Activated T-helper 17 cell treated with anti-CD3 and anti-CD28 coated beads, Interleukin-2, amount 50 U/mL, for 72 hours (primary cell): ENCODE measurements at places on chromosomes 6 and 20.

- ATAC-seq = no peak
Measured at GRCh38 chr6:84728602-84729001, 35.8 kb downstream of the TBX18 start.

- no peak for ATAC-seq
Measured at GRCh38 chr6:168015482-168016175, 18.2 kb downstream of the KIF25 start.

DNA sequence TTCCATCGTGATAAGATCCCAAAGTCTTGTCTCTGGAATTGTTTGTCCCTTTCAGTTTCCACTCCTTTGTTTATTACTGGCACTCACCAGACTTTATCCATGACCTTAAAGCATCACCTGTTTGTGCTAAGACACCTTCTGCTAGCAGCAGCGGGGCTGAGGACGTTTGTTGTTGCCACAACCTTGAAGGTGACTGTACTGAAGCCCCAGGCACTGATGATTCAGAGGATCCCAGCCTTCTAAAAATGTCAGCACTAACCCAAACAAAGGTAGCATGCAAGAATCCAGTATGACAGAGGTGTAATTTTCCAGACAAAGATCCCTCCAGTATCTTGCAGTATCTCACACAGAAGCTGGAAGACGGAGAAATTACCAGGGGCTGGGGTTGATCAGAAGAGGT, 28.9 kb upstream of the SMIM8 start:
- no peak for ATAC-seq

DNA sequence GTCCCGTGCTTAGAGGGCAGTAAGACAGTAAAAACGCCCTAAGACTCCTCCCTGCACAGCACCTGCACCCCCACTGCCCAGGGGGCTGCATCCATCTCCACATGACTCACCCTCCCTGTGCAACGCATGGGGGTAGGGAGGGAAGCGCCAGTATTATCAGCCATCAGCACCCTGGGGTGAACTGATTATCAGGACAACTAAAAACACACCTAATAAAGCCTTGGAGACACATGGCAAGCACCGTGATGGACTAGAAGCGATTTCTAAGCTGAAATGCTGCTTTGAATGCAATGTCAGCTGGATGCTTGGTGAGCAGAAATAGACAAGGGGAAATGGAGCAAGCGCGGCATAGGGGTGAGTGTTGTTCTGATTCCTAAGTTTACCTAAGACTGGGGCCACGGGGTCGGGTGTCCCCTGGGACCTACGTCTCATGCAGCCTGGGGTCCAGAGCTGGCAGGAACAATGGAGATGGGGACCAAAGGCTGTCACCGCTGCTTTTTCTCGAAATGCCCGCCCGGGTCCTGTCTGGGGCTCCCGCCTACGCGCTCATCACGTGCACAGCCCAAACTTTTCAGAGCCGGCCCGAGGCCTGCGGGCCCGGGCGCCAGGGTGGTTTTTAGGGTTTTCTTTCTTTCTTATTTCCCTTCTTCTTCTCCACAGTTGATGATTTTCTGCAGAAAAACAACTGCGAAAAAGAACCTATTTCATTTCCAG, 702 bp upstream of the TNFAIP3 start:
- ATAC-seq = peak; percentile 16

- no peak for ATAC-seq
Measured at GRCh38 chr6:114436691-114437090, 93.9 kb upstream of the HS3ST5 start.

DNA sequence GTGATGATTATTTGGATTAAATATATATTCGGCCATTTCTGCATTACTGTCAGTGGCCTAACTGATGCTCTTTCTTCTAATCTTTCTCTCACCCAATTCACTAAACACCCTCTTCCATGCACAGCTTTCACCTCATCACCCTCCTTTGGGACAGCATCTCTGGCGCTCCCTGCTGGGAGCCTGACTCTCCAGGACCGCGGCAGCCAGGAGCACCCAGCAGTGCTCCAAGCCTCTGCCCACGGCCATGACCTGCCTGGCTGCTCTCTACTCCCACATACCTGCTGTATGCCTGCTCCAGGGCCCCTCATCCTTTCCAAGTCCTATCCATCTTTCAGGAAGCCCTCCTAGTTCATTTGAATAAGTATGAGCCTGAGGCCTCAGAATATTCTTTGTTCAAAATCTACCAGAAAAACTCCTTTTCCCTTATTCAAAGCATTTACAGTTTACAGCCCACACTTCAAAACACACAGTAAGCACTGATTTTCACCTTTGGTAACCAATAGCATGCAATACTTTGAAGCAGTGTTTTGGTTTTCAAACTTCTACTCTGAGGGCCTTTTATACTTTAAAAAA, 15.2 kb downstream of the CTCFL start:
- no peak for ATAC-seq

GRCh38 chr6:27545271-27546046, 72.6 kb upstream of the ZNF184 start:
- ATAC-seq = peak; percentile 32

GRCh38 chr6:163151212-163151611, 263.3 kb upstream of the QKI start:
- no peak for ATAC-seq

- no peak for ATAC-seq
Measured at GRCh38 chr6:124873066-124873410, 89.2 kb upstream of the RNF217 start.

DNA sequence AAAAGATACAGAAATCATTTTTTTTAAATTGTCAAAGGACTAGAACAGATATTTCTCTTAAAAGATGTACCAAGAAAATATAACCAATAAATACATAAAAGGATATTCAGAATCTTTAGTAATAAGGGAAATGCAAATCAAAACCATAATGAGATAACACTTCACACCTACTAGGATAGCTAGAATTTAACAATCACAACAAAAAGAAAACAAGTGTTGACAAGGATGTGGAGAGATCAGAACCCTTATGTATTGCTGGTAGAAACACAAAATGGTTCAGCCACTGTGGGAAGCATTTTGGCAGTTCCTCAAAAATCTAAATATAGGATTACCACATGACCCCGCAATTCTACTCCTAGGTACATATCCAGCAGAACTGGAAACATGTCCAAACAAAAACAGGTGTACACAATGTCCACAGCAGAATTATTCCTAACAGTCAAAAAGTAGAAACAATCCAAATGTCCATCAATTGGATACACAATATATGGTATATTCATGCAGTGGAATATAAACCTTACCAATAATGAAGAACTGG, 211.0 kb downstream of the LRFN2 start:
- ATAC-seq = no peak

DNA sequence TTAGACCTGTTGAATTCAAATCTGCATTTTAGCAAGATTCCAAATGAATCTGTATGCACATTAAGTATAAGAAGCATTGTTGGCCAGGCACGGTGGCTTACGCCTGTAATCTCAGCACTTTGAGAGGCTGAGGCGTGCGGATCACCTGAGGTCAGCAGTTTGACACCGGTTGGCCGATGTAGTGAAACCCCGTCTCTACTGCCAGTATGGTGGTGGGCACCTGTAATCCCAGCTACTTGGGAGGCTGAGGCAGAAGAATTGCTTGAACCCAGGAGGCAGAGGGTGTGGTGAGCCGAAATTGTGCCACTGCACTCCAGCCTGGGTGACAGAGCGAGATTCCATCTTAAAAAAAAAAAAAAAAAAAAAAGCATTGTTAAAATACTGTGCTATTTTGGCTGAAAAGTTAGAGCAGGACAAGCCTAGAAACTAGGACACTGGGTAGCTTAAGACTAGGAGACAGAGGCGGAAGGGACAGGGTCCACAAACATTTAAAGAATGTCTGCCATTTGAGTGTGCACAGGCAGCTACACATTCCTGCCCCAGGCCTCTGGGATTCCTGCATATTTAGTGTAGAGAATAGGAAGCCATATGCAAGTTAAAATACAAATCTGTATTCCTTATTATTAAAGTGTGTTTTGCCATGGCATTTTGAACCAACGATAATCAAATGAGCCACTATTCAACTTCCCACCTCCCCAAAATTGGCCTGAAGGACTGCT, 45.1 kb upstream of the EEF1A1 start:
- ATAC-seq = no peak

GRCh38 chr20:50561379-50562078, 51.3 kb downstream of the PTPN1 start:
- peak; percentile 85 for ATAC-seq

GRCh38 chr6:145887969-145888368, 73.4 kb upstream of the FBXO30 start:
- ATAC-seq = no peak

GRCh38 chr6:149855741-149856140, 8.4 kb downstream of the LRP11 start:
- no peak for ATAC-seq

DNA sequence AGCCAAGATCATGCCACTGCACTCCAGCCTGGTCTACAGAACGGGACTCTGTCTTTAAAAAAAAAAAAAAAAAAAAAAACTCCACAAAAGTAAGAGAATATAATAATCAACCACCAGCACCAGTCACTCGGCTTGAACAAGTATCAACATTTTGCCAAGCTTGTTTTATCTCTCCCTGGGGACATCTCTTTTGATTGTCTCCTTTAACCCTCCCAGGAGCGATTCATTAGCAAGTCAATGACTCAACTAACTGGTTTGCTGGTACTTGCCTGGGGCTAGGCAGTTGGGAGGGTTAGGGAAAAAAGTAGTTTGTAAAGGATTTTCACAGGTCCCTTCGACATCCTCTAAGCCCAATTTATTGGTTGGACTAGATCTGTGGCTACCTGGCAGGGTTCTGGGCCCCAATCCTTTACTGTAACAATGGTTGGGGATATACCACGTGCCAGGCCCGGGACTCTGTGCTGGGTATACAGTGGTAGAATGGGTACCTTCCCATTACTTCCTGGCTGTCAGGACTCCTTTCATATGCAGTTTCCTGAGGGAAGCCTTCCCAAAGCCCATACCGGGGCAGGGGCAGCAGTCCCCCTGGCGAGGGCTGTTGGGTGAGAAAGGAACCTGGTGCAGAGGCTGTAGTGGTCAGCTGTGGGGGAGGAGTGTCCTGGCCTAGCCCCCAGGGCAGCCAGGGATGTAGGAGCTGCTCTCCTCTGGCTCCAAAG, 12.2 kb downstream of the TGIF2 start:
- ATAC-seq = no peak

DNA sequence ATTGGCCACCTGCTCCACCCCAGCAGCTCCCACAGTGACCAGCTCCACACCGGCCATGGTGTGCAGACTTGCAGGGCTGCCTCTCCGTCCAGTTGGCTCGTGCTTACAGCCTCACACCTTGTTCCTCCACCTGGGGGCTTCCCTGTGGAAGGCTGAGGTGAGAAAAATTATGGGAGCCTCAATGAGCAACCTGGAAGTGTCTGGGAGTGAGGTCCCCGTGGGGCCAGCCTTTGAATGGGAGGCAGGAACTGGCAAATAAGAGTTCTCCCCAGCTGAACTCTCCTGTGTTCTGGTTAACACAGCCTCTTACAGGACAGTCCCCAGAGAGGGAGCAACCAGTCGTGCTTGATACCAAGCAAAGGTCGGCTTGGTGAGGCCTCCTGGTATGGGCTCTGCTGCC, 3.8 kb upstream of the PFDN4 start:
- no peak for ATAC-seq
